Stimulated activated CD8-positive, alpha-beta memory T cell treated with anti-CD3 and anti-CD28 coated beads, Interleukin-2, amount 100 ng/mL, for 1 hour (primary cell): ENCODE measurements at places on chromosomes 5 and 9.

DNA sequence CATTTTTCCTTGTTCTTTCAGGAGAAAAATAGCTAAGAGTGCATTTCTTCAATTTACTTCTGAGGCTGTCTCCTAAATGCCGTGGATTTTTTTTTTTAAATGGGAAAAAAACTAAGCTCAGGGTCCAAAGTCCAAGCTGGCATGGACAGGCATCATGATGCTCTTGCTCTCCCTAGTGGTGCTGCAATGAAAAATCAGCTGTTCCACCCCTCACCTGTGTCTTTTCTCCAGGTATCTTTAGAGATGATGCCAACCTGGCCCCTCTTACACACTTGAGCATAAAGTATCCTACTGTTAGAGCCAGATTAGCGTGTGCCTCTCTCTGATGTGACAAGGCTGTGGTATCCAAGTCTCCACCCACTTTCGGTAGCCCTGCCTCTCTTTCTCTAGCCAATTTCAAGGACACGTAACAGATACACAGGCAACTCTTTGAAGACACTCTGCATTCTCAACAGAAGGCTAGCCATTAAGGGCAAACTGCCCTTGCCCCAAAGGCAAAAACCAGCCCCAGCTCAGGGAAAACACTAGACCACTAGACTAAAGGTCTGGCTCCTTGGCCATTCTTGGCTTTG lies 208.8 kb downstream of the SAXO1 start:
- DNase-seq: no peak

DNA sequence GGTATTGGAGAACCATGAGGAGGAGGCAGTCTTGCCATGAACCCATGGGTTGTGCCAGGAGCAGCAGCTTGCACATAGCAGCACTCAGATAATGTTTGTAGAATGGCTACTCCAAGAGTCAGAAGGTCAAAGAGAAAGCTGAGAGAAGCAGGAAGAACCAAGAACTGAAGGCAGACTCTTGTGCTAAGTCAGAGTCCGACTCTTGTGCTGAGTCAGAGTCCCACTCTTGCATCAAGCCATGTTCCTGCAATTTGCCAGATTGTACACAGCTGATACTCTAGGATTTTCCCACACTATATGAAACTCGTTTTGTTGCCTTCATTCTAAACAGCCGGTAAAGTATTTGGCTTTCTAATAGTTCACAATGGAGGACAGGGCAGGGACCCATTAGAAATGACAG lies 26.2 kb upstream of the HSPA9 start:
- no peak for DNase-seq

DNA sequence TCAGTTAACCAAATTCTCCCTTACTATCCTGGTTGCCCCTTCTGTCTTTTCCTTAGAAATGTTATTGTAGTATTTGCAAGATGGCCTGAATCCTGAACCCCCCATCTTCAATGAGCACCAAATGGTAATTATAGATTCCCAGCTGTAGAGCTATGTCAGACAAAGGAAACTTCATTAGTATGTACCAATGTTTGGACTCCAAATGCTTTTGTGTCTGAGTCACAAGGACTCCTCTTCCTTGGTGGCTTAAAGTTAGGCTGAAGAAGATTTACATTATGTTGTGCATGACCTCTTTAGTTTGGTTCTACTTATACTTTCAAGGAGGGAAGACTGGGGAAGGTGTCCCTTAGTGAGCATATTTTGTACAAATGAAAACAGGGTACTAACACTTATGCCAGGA lies 105.9 kb upstream of the CDKN2B start:
- no peak for DNase-seq

DNA sequence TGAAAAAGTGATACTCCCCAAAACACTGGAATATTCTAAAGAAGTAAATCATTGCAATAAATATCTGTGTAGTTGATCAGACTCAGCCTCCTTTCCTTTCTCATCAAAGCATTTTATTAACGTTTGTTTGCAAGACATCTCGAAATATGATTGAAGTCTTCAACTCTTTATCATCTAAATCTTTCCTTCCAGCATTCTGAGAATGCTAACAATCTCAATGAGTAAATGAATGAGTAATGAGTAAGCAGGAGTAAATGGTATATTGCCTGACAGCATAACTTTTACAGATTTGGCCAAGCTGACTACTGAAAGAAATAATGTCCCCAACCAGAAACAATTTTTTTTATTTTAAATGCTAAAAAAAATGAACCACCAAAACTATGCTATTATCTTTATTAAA lies 157.1 kb downstream of the SLCO4C1 start:
- no peak for DNase-seq

- DNase-seq: no peak
Measured at GRCh38 chr9:122366074-122366660, 4.7 kb upstream of the PTGS1 start.

DNA sequence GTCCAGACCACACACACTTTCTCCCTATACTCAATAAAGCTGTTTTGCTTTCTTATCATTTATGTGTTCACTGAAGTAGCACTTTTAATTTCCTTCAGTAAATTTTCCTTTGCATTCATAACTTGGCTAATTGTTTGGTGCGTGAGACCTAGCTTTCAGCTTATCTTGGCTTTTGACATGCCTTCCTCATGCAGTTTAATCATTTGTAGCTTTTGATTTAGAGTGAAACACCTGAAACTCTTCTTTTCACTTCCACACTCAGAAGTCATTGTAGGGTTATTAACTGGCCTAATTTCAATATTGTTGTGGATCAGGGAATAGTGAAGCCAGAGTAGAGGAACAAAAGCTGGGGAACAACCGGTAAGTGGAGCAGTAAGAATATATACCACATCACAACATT lies 114.7 kb downstream of the ST8SIA4 start:
- no peak for DNase-seq

DNA sequence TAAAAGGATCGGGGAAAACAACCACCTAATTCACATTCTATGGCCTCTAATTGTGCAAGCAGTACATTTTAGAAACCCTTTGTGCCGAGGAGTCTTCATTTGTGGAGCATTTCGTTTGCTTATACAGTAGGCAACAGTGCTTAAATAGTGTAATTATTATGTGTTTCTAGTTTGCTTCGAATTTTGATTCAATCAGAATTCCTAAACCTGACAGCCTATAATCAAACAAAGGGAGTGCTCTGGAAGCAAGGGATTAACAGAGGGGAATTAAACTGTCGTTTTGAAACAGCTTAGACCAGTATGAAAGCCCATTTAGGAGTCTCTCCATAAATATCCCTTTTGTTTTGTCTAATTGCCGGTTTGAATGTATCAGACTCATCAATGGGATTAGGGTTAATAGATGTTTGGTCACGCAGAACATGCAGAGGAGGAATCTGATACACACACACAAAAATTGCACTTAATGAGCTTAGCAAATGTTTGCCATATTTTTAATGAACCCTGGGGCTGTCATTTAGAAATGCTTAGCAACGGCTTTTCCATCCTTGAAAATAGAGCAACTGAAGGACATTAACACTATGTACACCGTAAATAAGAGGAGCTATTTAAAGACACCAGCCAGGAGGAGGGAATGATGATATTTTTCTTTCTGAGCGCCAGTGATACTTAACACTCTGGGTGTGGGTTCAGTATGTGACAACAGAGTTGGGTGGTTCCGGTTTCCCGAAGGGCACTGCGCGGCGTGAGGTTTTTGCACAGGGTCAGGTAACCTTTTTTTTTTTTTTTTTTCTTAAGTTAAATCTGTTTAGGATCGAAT lies 404.7 kb downstream of the TLE4 start:
- DNase-seq: no peak

- no peak for DNase-seq
Measured at GRCh38 chr5:43006424-43007202, 33.5 kb downstream of the ANXA2R start.

- no peak for DNase-seq
Measured at GRCh38 chr9:133616643-133617405, 7.6 kb upstream of the FAM163B start.

DNA sequence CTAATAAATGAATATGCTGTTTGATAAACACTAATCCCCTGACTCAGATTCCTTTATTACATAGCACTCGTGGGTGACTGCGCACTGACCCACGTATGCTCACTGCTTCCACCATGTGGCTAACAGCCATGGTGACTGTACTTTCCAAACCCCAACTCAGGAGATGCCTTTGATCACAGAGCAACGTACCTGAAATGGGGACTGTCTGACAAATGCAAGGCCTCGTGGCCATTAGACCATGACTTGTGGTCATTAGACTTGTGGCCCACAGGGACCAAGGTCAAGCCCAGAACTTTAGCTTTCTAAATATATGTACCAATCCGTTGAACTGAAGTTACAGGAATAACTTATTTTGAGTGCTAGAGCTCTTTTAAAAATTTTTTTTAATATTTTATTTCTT lies 46.6 kb downstream of the CYFIP2 start:
- peak; percentile 38 for DNase-seq

DNA sequence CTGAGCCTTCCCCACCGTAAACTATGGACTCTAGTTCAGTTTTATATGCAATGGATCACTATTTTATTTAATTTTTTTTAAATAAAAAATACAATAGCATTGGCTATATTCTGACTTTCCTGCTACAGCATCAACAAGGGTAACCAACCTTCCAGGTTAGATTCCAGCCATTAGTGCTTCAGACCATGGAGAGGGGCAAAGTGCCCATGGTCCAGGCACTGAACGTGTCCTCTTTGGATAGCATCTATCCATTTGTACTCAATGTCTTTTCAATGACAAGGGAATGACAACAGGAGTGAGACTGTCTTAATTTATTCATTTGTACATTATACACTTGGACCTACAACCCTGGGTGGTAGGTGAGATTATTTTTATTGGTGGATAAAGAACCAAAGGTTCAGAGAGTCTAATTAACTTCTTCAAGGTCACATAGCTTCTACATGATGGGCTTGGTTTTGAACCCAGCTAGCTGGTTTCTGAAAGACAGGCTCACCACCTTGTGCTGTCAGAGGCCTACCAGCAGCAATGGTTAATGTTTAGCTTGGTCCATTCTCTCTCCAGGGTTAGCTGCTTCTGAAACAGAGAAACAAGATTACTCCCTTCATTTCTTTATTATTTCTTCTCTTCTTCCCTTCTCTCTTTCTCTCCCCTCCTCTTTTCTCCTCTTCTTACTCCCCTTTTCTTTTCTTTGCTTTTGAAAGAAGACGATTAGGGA lies 11.5 kb downstream of the TMEM171 start:
- DNase-seq: no peak

DNA sequence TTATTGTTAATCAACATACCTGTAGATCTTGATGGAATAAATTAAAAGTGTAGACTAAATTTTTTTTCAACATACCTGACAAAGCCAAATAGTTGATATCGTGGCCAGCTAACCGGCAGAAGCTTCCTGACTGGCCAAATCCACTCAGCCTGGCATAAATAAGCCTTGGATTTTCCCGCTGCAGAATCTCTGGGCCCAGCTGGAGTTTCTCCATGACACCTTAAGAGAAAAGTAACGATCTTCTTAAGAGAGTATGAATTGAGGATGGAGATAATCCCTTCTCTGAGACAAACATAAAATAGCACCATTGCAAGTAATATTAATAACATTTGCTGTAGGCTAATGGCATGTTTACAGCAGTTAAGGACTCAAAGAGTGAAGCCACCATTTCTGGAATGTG lies 2.2 kb downstream of the AMACR start:
- DNase-seq: no peak

DNA sequence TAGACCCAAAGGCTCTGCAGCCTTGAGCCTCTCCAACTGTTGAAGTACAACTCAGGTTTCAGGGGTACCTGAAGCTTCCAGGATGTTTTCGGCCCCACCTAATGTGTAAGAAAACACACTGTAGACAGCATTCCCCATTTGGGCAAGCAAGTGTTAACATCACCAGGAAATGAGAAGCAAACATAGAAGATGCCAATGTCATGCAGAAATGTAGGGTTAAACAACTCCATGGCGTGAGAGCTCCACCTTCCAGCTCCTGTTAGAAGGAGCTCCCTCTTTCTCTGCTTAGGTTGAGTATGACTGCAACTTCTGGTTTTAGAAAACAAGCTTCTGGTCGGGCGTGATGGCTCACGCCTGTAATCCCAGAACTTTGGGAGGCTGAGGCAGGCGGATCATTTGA lies 31.0 kb upstream of the DENND1A start:
- no peak for DNase-seq

GRCh38 chr5:145903867-145904266 lies 31.1 kb upstream of the GRXCR2 start:
- DNase-seq: no peak

DNA sequence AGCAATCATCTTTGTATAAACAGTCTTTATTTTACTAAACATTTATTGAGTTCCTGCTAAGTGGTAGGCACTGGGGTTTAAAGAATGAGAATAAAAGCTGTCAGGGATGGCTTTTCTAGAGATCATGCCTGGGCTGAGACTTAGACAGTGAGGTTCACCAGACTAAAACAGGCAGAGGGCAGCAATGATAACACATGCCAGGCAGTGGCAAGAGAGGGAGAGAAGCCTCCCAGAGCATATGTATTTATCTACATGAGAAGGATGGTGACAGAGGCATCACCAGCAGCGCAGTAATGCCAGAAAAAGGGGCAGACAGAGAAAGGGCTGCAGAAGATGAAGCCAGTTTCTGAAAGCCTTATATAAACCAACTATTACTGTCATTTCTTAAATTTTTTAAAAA lies 121.0 kb upstream of the CCDC180 start:
- DNase-seq: no peak

DNA sequence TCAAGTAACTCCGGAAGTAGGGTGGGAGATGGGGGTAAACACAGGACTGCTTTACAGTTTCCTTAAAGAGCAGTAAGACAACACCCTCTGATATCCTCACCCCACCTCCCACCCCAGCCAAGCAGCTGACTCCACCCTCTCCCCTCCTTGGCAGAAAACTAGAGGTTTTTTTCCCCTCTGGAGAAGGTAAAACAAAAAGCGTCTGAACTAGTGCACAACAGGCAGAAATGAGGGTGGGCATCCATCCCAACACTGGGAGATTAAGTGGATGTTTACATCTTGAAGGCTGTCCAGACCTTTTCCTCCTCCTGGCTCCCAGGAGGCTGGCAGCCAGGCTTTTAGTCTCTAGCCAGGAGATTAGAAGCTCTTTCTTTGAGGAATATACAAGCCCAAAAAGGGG lies 13.9 kb upstream of the CTNNAL1 start:
- DNase-seq: no peak
